Thoracic aorta (tissue), 2 donors: ENCODE measurements at places on chromosomes 4 and X.

DNA sequence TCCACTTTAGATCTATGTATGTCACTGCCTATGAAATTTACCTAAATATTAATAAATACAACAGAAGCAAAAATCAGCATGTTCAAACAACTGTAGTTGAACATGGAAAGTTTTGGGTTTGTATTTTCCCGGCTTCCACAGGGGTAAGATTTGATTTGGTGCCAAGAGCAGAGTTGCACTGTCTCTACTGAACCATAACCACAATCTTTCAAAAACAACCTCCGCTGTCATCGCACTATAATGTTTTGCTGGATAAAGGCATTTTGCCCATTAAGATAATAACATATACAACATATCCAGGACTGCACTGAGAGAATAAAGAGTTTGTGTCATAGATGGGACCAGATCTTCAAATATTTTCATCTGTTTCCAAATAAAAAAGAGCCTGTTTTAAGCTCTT lies 94.9 kb downstream of the TENM3 start:
- no peak for DNase-seq

DNA sequence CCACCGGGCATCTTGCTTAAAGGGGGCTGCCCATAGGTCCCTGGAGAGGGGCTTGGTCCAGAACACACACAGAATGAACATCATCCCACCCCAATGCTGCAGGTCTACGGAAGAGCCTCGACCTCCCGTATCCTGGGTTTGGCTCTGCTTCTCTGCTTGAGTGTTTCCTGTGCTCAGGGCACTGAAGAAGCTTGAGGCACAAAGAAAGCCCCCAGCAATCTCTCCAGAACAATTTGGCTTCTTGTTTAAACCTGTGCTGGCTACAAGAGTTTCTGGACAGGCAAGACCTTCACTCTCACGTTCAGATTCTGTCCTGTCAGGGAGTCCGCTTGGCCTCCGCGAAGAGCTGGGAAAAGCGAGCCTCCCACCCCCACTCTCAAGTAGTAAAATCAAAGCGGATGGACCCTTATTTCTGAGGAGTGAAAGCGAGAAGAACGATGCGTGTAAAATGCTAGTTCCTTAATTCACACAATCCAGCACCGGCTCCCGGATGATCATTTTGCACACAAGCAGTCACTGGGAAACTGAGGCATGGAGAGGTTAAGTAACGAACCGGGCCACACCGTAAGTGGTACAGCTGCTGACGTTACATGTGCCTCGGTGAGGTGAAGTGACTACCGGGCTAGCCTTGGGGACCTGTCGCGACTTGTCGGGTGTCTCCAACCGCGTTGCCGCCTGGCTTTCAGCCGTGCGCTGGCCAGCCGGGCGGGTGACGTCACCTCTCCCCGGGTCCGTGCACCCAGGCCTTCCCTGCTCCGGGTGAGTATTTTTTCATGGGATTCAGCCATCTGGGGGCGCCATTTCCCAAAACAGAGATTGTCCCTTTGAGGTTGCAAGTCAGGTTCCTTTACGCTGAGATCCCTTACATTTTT lies 3.1 kb upstream of the SFRP2 start:
- no peak for DNase-seq

- no peak for DNase-seq
Observed at GRCh38 chr4:143148521-143148920, 36.2 kb upstream of the USP38 start.

DNA sequence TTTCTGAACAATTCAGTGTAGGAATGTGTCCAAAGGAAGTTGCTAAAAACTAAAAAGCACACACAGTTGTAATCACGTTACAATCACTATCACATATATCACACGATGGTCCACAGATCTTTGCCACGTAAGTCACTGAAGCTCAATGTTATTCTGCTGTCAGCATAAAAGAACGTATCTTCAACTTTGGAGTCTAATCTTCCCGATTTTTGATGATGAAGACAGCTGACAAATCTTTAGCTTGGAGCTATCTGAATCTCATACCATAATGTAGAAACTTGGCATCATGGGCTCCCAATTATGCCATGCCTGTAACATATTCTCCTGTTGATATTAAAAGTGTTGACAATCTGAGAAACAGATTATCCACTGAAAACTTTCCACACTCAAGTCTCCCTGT lies 158.4 kb downstream of the UBE2NL start:
- DNase-seq, result no peak

GRCh38 chr4:11720292-11720691 lies 291.6 kb upstream of the HS3ST1 start:
- no peak for DNase-seq

- DNase-seq, result no peak
Observed at GRCh38 chr4:150230561-150230960, 152.3 kb downstream of the DCLK2 start.

DNA sequence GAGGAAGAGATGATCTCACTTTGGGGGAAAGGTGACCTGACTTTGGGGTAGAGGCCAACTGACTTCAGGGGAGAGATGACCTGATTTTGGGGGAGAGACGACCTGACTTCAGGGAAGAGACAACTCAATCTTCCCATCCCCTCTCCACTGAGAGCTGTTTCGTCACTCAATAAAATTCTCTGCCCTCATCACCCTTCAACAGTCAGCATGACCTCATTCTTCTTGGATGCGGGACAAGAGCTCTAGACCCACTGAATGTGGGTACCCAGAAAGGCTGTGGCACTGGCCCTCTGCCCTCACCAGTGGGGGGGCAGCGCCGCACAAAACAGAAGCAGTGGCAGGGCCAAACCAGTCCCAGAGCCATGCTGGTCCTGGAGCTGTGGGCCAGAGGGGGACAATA lies 34.6 kb downstream of the ATXN3L start:
- DNase-seq, result no peak

- no peak for DNase-seq
Observed at GRCh38 chr4:128782076-128782715, 27.3 kb upstream of the JADE1 start.

GRCh38 chr4:179605196-179605595 lies 2163.0 kb upstream of the AGA start:
- DNase-seq, result no peak

DNA sequence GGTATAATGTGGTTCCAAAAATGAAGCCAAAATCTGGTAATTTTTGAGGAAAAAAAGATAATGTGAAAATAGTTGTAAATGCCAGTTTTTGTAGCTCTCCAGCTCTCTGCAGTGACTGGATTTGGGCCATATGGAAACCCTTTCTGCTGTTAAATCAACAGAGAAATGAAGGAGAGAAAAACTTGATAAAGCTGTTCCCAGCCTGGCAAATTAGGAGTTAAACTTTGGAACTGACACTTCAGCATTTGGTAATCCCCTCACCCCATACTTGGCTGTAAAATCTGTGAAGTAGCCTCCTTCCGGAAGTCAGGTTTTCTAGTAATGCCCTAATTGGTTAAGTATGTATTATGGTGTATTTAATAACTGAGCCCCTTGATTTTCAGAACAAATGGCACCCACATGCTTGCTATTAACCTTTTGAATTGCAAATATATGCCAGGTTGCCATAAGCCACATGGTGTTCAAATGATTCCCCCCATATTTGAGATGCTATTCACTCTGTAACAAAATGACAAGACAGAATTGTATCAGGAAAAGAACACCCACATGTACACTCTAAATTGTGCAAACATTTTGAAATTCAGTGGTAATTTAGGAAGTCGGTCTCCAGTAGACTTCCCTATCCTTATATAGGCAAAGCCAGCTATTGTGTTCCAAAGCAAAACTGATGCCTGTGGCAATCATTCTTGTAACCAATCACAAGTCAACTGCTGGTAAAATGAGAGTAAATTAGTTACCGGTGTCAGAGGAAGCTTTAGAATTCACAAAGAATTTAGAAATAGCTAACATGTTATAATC lies 96.3 kb upstream of the ADAMTS3 start:
- no peak for DNase-seq

DNA sequence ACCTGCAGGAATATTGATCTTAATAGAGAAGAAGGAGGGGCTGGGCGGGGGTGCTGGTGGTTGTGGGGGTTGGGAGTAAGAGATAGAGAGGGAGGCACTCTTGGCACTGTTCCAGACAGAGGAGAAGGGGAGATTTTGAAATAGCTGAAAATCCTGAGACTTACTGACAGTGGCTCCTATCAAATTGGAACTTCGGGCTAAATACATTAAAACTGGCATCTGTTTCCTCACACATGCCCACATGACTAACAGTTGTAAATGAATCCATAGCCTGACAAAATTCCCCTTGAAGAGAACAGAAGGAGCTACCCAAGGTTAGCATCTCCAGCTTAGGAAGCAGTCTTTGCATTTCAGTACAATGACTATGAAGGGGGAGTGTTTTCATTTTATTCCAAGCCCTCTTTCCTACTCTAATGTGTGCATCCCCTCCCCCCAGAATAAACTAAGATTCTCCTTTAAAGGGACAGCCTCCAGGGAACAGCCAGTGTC lies 1.4 kb downstream of the DCX start:
- DNase-seq, result no peak

DNA sequence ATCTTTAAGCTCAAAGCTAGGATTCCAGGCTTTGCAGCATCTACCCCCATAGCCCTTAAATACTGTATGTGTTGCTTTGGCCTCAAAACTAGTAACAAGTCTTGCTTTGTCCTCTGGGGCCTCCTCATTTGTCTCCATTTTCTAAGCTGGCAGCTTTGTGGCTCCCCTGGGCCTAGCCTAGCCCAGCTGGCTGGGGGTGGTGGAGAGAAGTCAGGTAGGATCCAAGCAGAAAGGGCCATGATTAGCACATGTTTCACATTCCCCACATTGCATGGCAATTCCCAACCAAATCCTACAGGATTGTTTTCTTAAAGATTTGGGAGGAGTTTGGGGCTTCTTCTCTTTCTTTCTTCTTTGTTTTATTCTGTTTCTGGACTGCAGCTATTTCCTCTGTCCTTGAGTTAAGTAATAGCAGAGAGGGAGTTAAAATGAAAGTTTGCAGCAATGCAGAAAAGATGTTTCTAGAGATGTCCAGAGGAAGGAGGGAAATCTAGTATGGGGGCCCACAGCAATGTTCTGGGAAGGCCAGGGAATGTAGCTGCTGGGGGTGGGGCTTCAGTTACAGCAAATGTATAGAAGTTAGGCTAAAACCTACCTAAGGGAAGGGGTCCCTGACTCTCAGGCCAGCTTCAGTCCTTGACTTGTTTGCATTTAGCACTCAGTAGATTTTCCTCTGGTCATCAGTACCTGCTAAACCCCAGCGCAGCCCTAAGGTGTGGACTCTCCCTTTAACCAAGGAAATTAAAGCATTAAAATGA lies 92.1 kb downstream of the SHROOM4 start:
- DNase-seq, result no peak

GRCh38 chr4:25821899-25822298 lies 40.9 kb downstream of the SEL1L3 start:
- no peak for DNase-seq

GRCh38 chr4:80096175-80096850 lies 23.3 kb upstream of the ANTXR2 start:
- no peak for DNase-seq

DNA sequence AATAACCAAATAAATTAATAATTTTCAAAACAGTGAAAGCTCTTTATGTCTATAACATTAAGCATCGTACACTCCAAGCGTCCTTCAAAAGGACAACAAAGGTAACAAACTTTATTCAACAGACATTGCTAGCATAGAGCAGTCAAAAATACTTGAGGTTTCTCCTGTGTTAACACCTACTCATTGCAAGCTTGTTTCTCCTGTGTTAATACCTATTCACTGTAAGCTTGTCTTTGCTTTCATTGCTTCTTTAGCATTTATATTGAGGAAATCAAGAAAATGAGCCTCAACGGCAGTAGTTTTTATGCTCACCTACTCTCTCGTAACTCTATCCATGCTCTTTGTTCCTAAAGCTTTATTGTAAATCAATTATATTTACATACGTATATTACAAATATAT lies 3.5 kb downstream of the SPOCK3 start:
- no peak for DNase-seq

GRCh38 chr4:151175233-151175632 lies 75.8 kb downstream of the RPS3A start:
- no peak for DNase-seq

GRCh38 chr4:159534655-159535054 lies 431.8 kb downstream of the RAPGEF2 start:
- DNase-seq, result no peak

- no peak for DNase-seq
Observed at GRCh38 chr4:26432419-26432818, 57.9 kb downstream of the CCKAR start.

DNA sequence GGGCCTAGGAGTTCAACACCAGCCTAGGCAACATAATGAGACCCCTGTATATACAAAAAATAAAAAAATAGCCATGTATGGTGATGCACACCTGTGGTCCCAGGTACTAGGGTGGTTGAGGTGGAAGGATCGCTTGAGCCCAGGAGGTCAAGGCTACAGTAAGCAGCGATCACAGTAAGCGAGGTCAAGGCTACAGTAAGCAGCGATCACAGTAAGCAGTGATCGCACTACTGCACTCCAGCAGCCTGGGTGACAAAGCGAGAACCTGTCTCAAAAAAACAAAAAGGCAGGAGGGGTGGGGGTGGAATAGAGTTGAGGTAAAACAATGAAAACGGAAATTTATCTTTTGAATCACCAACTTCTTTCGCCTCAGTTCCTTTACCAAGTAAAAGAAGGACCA lies 29.4 kb downstream of the TBCK start:
- no peak for DNase-seq

GRCh38 chr4:16706251-16706650 lies 192.2 kb downstream of the LDB2 start:
- DNase-seq, result no peak

GRCh38 chrX:55908661-55909212 lies 191.2 kb downstream of the RRAGB start:
- no peak for DNase-seq

DNA sequence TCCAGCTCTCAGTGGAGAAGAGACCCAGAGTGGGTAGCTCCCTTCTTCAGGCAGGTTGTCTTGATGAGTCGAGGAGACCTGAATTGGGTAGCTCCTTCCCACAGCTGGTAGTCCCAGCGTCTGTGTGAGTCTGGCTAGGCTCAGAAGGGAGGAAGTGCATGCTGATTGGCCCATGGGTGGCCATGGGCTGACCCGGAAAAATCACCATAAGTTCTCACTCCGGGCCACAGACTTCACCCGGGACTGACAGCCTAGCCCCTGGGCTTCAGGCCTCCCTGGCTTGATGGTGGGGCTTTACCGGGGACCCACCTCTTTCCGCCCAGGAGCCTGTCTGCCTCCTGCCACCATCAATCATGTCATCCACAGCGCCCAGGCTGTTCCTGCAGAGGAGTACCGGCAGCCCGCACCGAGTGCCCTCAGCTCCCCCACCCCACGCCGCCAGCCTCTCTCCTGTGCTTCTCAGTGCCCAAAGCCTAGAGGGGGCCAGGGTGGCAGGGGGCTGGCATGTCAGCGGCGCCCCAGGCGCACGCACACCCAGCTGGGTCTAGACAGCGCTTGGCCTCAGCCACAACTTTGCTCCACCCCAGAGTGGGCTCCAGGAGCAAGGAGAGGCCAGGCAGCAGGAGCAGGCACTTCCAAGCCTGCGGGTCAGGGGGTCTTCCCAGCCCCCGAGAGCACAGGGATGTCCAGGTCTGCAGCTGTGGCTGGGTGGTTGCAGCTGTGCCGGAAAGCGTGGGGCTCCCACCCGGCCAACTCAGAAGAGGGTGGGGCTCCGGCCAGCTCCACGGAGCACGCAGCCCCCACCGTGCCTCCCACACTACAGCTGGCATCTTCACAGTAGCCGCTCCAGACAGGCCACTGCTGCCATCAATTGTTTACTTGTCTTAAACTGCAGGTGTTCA lies 16.1 kb upstream of the SAT1 start:
- no peak for DNase-seq
